Fibroblast of upper back skin (primary cell): ENCODE measurements at places on chromosomes 7 and 10.

DNA sequence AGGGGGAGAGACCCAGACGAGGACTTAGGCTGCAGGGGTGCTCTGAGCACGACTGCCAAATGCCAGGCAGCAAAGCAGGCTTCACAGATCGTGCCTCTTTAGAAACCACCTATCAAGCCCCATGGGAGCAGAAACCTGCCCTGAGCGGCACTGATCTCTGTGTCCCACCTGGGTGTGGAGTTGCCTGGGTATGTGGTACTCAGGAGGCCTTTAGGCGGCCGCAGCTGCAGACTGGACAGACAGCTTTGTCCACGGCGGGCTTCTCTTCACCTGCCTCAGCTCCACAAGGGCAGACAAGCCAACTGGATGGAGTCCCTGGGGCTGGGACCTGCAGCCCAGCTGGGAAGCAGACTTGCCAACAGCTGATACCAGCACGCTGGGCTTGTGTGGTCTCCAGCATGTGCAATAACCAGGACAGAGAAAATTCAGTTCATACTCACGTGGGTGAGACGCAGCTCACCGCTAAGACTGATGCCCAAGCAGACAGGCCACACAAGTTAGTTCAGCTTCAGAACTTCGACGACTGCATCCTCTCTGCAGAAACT lies 163.2 kb downstream of the EBF3 start:
- DNase-seq = no peak

- peak; percentile 74 for DNase-seq
These were observed 19.3 kb downstream of the MYOF start for GRCh38 chr10:93462881-93463280.

GRCh38 chr10:96851281-96851680 lies 19.2 kb downstream of the LCOR start:
- no peak for DNase-seq

GRCh38 chr10:16909961-16910792 lies 93.0 kb upstream of the RSU1 start:
- DNase-seq = no peak

DNA sequence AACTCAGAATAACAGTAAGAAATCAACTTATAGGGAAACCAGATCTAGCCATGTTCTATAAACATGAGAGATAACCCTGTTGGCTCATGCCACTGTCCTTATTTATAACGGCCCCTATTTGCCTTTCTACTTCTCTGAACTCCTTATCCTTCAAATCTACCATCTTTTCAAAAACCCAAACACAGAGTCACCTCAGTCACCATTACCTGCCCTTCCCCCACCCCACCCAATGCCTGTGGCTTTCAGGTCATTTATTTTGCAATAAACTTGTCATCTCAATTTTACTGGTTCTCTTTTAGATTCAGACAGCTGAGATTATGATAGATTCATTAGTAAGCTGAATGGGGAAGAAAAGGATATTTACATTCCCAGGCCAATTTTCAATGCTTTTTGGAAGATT lies 53.6 kb downstream of the KMT2C start:
- DNase-seq = no peak

GRCh38 chr7:132407764-132408163 lies 168.5 kb downstream of the PLXNA4 start:
- DNase-seq = peak; percentile 33

GRCh38 chr10:76459016-76459730 lies 1027.7 kb downstream of the LRMDA start:
- no peak for DNase-seq

DNA sequence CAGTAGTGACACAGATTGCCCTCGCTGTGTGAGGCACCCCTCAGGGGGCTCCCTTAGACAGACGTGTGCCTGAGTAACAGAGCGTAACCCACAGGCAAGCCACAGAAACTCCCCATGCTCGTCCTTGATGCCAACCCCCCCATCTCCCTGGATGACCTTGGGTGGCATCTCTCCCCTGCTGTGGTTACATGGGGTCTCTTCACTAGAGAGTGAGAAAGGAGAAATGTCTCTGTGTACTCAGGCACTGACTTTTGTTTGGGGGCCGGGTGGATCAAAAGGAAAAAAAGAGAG lies 1.1 kb upstream of the ASB10 start:
- no peak for DNase-seq

GRCh38 chr7:14191686-14192098 lies 202.2 kb upstream of the ETV1 start:
- peak; percentile 31 for DNase-seq

- DNase-seq = no peak
These were observed 251.0 kb downstream of the PCDH15 start for GRCh38 chr10:54550016-54550415.

GRCh38 chr10:124146483-124146882 lies 53.1 kb upstream of the CHST15 start:
- DNase-seq = no peak
